Naive B cell (primary cell): ENCODE measurements at places on chromosomes 3 and 15. TPM values are rescaled to one million over a fixed set of nuclear protein-coding genes. Genes with fewer than 3 reads are reported as not detected.

Gene CCDC9B
- 0.25 TPM for polyA plus RNA-seq

Gene PLA2G4E
- not detected for polyA plus RNA-seq

Gene FMN1
- polyA plus RNA-seq, result 1.0 TPM

Gene MINDY2
- polyA plus RNA-seq, result 6.3 TPM

Gene ETV5
- 1.0 TPM for polyA plus RNA-seq

Gene VILL
- polyA plus RNA-seq, result 8.4 TPM

Gene ITPKA
- not detected for polyA plus RNA-seq
